T-helper 9 cell (primary cell): ENCODE measurements at places on chromosomes 6 and 20.

DNA sequence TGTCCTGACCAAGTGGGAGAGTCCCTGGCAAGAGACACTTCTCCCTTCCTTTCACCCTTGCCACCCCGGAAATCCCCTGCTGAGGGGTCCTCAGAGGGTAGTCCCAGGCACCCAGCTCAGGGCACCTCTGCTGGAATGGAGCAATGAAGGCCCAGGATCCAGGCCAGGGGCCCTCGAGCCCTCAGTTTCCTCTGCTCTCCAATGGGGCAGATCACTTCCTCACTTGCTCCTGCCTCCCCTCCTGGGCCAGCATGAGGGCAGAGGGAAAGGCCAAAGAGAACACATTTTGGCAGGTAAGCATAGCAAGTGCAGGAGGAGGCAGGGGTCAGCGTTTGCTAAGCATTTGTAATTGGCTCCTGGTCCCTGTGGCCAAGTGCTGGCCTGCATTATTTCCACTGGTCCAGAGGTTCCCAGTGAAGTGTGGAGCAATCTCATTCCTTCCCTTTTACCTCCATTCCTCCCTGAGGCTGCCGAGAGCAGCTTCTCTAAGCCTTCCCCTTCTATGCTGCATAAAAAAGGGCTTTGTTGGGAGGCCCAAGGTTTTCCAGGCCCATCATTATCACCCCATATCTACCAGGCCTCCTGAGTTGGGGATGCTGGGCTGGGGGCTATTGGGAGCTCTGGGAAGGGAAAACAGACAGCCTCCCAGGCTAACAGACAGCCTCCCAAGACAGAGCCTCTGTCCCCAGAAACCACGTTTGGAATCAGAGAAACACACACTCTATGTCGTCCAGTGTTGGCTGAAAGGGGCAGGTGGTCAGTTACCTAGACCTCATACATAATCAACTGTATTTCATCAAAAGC lies 28.8 kb upstream of the VEGFA start:
- DNase-seq = no peak

- DNase-seq = no peak
Measured at GRCh38 chr6:43709654-43710303, 22.2 kb upstream of the MRPS18A start.

DNA sequence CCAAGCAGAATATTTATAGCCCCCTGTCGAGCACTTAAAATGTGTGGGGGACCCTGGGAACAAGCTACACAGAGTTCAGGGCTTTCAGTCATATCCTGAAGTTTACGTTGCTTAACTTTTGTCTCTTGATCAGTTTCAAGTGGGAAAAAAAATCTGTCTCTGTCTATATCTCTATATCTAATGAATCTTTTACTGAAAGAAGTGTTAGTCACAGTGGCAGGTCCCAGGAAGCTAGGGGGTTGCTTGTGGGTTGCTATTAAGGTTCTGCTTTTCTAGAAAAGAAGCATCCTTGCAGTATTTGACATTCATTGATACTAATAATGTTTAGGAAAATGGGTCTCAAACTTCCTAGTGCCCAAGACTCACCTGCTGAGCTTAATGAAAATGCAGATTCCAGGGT lies 76.7 kb upstream of the CLDN20 start:
- DNase-seq = no peak

DNA sequence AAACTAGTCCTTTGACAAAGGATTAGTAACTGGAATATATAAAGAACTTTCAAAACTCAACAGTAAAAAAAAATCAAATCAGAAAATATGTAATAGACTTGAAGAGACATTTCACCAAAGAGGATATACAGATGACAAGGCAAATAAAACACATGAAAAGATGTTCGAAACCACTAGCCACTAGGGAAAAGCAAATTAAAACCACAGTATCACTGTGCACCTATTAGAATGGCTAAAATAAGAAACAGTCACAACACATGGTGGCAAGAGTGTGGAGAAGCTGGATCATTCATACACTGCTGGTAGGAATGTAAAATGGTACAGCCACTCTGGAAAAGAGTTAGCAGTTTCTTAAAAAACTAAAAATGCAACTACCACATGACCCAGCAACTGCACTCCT lies 14.9 kb downstream of the ZBTB2 start:
- no peak for DNase-seq

GRCh38 chr20:32433311-32434021 lies 75.3 kb downstream of the ASXL1 start:
- DNase-seq = no peak

- no peak for DNase-seq
Measured at GRCh38 chr6:26569433-26569764, 27.4 kb upstream of the ABT1 start.

- no peak for DNase-seq
Measured at GRCh38 chr6:127403636-127404035, 55.6 kb downstream of the KIAA0408 start.

- no peak for DNase-seq
Measured at GRCh38 chr6:76697585-76697984, 625.1 kb upstream of the IMPG1 start.

GRCh38 chr6:26543953-26544352 lies 5.8 kb downstream of the HMGN4 start:
- DNase-seq = no peak

- DNase-seq = no peak
Measured at GRCh38 chr6:169022079-169022478, 231.6 kb downstream of the THBS2 start.
